ENCODE measurements at places on chromosomes 2 and 18.

DNA sequence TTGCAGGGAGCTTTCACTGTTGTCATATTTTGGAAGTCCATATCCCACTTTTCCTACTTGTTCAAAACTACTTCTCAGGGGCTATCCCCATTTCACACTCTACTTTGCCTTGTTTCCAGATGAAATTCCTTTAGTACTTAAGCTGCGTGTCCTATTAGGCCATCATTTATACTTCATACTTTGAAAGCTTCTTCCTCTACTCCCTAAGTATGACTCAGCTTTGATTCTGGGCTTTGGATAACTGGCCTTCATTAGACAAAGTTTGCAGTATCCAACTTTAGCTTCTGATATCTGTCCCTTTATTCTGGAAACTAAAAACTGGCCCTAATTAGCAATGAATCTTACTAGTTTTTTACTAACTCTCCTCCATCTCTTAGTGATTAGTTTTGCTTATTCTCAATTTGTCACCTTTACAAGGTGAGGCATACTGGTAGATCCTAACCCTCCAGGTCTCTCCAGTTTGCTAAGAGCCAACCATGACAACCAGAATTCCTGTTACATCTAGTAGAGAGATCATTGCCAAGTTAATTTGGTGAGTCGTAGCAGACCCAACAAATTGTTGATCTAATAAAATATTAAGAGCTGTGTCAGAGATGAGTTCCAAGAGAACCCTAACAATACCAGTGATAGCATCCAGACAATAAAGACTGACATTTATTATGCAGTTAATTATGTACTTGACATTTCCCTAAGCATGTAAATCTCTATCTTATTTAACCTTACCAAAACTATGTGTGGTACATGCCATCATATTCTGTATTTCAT, 31.2 kb upstream of the ITGAV start:
- no peak for DNase-seq

DNA sequence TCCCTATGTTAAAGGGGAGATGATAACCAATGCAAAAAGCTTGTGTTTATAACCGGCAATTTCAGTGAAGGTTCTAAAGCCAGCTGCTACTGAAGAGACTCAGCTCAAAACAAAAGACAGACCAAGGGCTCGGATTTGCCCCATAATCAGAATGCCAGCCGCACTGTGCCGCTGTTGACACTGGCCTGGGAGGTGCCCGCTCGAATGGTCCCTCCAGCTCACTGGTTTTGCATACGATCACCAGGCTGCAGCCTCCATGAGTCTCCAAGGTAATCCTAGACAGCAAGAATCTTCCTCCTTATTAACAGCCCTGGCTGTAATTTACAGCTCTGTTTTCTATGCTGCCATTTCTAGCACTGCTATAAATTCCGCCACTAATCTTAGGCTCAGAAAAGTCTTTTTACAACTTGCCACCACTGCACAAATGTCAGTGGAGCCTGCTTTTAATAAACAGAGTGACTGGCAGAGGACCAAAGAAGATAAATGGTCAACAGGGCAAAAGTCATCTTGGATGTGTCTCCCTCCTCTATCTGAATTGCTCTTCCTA, 155.7 kb upstream of the SH3BP4 start:
- DNase-seq, result no peak

- DNase-seq, result no peak
Measured at GRCh38 chr2:219404954-219405353, 13.2 kb upstream of the DES start.

DNA sequence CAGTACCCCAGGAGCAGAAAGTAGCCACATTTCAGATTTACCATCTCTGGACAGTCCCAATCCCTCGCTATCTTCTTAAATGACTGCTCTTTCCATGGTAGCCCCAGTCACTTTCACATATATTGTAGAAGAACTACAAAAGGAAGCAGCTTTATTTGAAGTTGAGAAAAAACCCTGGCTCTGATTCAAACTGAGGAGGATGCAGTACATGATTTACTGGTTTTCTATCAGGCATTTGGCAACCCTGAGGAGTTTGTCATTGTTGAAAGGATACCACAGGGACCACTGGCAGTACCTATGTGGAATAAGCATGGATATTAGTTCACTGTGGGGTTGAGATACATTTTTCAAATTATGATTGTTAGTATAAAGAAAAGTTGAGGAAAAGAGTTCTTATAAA, 640.9 kb upstream of the SETBP1 start:
- no peak for DNase-seq

- DNase-seq, result no peak
Measured at GRCh38 chr2:174752403-174753037, 11.8 kb downstream of the CHRNA1 start.
